Sigmoid colon (tissue), 7 donors: ENCODE measurements at places on chromosomes 16 and 17. TPM values are rescaled to one million over a fixed set of nuclear protein-coding genes. Genes with fewer than 3 reads are reported as not detected.

- H3K27me3 ChIP-seq, result no peaks in the 10 kb centered on the region
- H3K27ac ChIP-seq, result no peak overlapping the region
- no peak overlapping the region for H3K4me3 ChIP-seq
- no peaks in the 10 kb centered on the region for H3K4me1 ChIP-seq
Measured at GRCh38 chr17:71273441-71273840, 847.4 kb upstream of the SOX9 start.

DNA sequence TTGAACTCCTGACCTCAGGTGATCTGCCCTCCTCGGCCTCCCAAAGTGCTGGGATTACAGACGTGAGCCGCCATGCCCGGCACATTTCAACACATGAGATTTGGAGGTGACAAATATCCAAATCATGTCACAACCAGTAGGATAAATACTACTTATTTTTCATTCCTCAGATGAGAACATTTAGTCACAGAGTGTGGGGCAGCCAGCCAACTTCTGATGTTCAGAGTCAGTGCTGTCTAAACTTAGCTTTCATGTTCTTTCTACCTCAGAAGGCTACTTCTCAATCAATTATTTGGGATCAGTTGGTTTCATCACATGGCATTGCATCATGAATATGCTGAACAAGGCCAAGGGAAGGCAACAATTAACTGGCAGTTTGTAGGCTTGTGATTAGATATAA, 134.5 kb downstream of the CDH13 start:
- H3K27ac ChIP-seq, result no peak overlapping the region
- no peaks in the 10 kb centered on the region for H3K4me1 ChIP-seq

GRCh38 chr17:74968361-74968780, 4.2 kb downstream of the HID1 start:
- H3K4me3 ChIP-seq, result no peak overlapping the region
- peaks cover 22% of the 10 kb centered on the region for H3K4me1 ChIP-seq
- H3K36me3 ChIP-seq, result no peaks in the 10 kb centered on the region
- no peak overlapping the region for H3K27ac ChIP-seq

- no peak overlapping the region for H3K27ac ChIP-seq
- no peak for DNase-seq
- H3K4me3 ChIP-seq, result no peak overlapping the region
- no peaks in the 10 kb centered on the region for H3K27me3 ChIP-seq
- H3K36me3 ChIP-seq, result no peaks in the 10 kb centered on the region
Measured at GRCh38 chr16:47236716-47237115, 93.0 kb upstream of the NETO2 start.

Gene SALL1
- not detected for total RNA-seq

DNA sequence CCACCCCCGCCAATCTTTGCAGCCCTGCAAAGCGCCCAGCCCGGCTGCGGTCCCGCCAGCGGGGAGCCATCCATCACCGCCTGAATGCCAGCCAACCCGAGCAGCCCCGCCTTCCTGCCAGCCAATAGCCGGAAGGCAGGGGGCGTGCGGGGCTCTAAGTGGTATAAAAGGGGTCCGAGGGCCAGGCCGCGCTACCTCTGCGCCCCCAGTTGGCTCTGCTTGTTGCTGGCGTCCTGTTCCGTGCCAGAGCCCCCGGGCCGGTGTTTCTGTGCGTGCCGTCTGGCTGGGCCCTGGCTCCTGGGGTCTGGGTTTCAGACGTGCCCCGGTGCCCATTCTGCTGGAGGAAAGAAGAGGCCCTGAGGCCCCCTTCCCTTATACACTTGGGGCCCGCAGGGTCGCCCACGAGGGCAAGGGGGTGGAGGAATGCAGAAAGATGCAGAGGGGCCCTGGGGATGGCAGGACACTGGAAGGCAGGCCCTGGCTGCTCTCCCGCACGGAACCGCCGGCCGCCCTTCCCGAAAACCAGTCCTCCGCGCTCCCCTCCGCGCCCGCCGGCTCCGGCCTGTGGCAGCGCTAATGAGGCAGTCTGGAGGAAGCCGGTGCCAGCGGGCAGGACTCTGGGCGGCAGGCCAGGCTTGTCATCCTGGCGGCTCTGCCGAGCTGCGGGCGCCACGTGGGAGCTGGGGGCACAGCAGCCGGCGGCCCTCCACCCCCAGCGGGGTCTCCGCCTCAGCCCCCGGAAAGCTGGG, 14.0 kb downstream of the COPZ2 start:
- H3K27ac ChIP-seq, result peak overlapping the region; percentile 82
- H3K27me3 ChIP-seq, result peaks cover 7% of the 10 kb centered on the region
- DNase-seq, result peak; percentile 93
- peak overlapping the region; percentile 35 for H3K4me3 ChIP-seq
- no peaks in the 10 kb centered on the region for H3K4me1 ChIP-seq

Gene CORO6
- 29.5 TPM for total RNA-seq

GRCh38 chr16:12719972-12720371, 83.7 kb downstream of the CPPED1 start:
- no peak for DNase-seq
- no peaks in the 10 kb centered on the region for H3K4me1 ChIP-seq

- no peak overlapping the region for H3K4me3 ChIP-seq
- H3K4me1 ChIP-seq, result no peaks in the 10 kb centered on the region
- no peak for DNase-seq
Measured at GRCh38 chr16:82641336-82641984, 14.7 kb downstream of the CDH13 start.

GRCh38 chr16:4290236-4290830, 17.5 kb upstream of the TFAP4 start:
- H3K27ac ChIP-seq, result no peak overlapping the region
- DNase-seq, result no peak
- no peak overlapping the region for H3K4me3 ChIP-seq
- no peaks in the 10 kb centered on the region for H3K27me3 ChIP-seq

Gene ENPP7
- not detected for total RNA-seq

DNA sequence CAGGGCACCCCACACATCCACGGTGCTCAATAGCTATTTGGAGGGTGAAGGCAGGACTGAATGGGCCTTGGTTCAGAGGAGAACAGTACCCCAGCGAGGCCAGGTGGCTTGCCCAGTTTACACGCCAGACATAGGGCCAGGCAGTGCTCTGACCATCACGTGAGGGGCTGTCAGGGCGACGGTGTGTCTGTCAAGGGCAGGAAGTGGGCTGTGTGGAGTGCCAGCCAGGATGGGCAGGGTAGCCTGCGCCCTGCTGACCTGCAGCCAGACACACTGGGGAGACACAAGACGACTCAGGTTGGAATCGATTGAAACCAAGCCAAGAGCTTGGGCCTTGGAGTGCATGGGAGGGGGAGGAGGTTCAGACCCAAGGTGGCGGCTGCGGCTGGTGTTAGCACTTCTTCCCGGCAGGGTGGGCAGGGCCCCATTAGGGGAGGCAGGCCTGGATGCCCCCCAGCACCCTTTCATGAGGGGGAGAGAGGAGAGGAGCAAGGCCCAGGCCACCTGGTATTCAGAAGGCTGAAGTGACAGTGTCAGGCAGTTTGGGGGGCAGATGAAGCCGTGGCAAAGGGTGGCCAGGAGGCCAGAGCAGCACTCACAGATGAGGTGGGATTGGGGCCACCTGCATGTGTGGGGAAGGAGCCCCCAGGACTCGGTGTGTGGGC, 68.2 kb downstream of the SREBF1 start:
- H3K4me3 ChIP-seq, result no peak overlapping the region
- H3K36me3 ChIP-seq, result no peaks in the 10 kb centered on the region

Gene FBXW10B
- total RNA-seq, result not detected

Gene PPM1E
- total RNA-seq, result 0.41 TPM

GRCh38 chr16:49856672-49857330, 889 bp upstream of the ZNF423 start:
- H3K27me3 ChIP-seq, result peaks cover 8% of the 10 kb centered on the region
- DNase-seq, result peak; percentile 91
- no peaks in the 10 kb centered on the region for H3K4me1 ChIP-seq
- peak overlapping the region; percentile 84 for H3K4me3 ChIP-seq

DNA sequence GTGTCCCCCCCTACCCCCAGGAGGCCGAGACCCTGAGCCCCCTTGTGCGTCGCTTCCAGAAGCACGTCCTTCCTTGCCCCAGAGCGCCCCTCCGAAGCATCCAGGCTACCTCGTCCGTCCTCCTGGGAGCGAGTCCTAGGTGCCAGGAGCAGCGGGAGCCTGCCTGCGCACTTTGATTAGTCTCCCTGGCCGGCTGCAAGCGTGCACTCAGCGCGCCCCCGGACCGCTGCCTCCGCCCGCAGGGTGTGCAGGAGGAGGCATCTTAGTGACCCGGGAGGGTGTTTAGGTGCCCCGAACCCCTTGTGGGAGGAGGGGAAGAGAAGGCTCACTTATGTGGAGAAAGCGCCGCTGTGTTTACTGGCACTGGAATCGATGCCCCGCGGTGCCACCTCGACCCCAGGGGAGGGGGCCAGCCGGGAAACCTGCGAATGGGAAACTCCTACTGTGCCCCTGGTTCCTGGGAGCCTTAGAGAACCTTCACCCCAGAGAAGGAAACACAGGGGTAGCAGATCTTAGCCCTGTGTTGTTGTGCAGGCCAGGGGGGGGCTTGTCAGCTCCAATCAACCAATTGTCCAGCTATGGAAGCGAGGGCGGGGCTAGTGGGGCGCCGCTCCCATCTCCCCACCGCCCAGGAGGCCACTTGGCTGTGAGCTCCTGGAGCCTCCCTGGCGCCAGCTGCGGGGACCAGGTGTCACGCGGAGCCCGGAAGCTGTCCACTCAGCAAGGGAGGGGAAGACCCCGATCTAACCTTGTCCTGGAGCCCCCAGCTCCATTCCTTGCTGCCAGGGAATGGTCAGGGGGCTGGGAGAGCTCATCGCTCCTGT, 922.8 kb upstream of the EEF2KMT start:
- DNase-seq, result no peak
- no peak overlapping the region for H3K27ac ChIP-seq
- H3K27me3 ChIP-seq, result peaks cover 17% of the 10 kb centered on the region
- H3K36me3 ChIP-seq, result no peaks in the 10 kb centered on the region
- H3K4me3 ChIP-seq, result no peak overlapping the region

DNA sequence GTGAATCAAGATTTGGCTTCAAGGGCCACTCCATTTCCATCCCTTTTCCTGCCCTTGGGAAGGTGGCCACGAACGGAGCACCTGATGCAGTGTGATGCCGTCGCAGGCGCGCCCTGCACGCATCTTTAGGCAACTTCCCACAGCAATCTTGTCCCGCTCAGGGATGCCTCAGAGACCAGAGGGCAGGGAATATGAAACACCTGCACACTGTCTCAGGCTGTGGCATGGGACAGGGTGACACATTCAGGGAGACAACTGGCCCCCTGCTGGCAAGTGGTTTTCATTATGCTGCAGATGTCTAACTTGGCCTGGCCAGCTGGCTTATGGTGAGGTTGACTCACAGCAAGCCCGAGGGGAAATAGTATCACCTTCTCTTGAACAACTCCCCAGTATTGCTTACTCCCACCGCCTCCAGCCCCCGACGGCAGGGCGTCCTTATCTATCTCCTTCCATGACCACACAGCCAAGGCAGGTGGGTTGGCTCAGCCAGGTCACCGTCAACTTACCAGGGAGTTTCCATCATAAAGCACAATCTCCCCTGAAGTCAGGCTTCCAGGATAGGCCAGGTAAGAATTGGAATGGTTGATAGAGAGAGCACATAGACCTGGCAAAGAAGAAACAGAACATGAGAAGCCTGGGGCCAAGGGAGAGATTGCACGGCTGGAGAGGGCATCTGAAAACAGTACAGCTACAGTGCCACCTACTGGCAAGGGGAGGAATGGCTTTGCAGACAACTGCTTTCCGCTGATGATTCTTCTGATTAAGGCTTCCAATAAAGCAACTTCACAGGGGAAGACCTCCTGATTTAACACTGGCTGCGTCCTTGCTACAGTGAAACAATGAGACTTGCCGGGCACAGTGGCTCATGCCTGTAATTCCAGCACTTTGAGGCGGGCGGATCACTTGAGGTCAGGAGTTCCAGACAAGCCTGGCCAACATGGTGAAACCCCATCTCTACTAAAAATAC, 21.1 kb downstream of the WIPI1 start:
- H3K4me1 ChIP-seq, result peaks cover 7% of the 10 kb centered on the region
- peaks cover 42% of the 10 kb centered on the region for H3K36me3 ChIP-seq
- H3K27me3 ChIP-seq, result no peaks in the 10 kb centered on the region
- H3K4me3 ChIP-seq, result no peak overlapping the region
- DNase-seq, result peak; percentile 84

GRCh38 chr17:12830777-12831247, 41.5 kb downstream of the ARHGAP44 start:
- H3K36me3 ChIP-seq, result no peaks in the 10 kb centered on the region
- H3K4me1 ChIP-seq, result no peaks in the 10 kb centered on the region
- no peak overlapping the region for H3K27ac ChIP-seq
- H3K27me3 ChIP-seq, result no peaks in the 10 kb centered on the region
- DNase-seq, result no peak

DNA sequence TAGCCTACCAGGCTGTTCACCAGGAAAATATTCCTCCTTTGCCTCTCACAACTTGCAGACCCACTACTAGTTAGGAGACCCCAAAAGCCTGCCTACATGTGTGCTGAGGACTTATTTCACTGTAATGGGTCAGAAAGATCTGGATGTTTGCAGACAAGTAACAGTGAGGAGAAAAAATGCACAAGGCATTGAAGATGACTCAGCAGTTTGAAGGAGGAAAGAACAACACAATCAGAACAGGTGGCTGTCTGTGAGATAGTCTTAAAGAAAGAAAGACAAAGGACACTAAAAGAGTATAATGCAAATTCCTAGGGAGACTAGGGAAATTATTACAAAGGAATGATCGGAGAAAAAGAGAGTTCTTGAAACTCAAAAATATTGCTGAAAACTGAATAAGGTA, 69.0 kb downstream of the ANKFN1 start:
- no peaks in the 10 kb centered on the region for H3K4me1 ChIP-seq
- no peak for DNase-seq
- no peak overlapping the region for H3K4me3 ChIP-seq
- no peak overlapping the region for H3K27ac ChIP-seq
- no peaks in the 10 kb centered on the region for H3K27me3 ChIP-seq
- no peaks in the 10 kb centered on the region for H3K36me3 ChIP-seq

DNA sequence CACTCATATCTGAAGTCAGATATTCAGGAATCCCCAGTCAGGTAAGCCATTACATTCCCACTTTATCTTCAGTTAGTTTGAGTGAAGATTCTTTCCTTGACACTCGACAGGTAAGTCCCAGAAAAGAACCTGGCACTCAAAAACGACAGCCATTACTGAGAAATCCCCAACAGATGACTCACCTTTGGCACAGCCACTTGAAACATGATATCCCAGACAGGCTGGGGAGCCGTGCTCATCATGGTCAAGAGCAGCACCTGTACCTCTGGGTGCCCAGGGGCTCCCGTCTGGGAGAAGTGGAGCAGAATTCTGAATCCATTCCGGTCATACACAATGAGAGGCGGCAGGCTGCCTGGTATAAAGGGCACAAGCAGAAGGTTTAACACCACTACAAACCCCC, 16.8 kb upstream of the COG7 start:
- no peak for DNase-seq
- no peak overlapping the region for H3K27ac ChIP-seq
- H3K27me3 ChIP-seq, result no peaks in the 10 kb centered on the region
- no peaks in the 10 kb centered on the region for H3K4me1 ChIP-seq
- peaks cover 30% of the 10 kb centered on the region for H3K36me3 ChIP-seq

Gene EPN3
- total RNA-seq, result not detected

GRCh38 chr17:48790607-48791127, 26.4 kb downstream of the TTLL6 start:
- no peaks in the 10 kb centered on the region for H3K4me1 ChIP-seq
- no peaks in the 10 kb centered on the region for H3K27me3 ChIP-seq
- no peak for DNase-seq
- H3K27ac ChIP-seq, result no peak overlapping the region
- no peak overlapping the region for H3K4me3 ChIP-seq
- no peaks in the 10 kb centered on the region for H3K36me3 ChIP-seq

Gene TMEM114
- total RNA-seq, result not detected
